ENCODE measurements at places on chromosomes 7 and 10. TPM values are rescaled to one million over a fixed set of nuclear protein-coding genes. Genes with fewer than 3 reads are reported as not detected.

Gene SPDYE11
- not detected for total RNA-seq

Gene KCND2
- not detected for total RNA-seq

Gene EPHA1
- total RNA-seq: not detected

Gene ATG9B
- total RNA-seq: 0.60 TPM

Gene ZNF37A
- 6.3 TPM for total RNA-seq

Gene LBX1
- total RNA-seq: not detected

Gene NODAL
- total RNA-seq: not detected

Gene ANXA7
- 113 TPM for total RNA-seq

Gene LIPM
- not detected for total RNA-seq

Gene MORN4
- 8.7 TPM for total RNA-seq

Gene ZSCAN21
- total RNA-seq: 12.4 TPM

Gene LGI1
- not detected for total RNA-seq

Gene STN1
- total RNA-seq: 19.2 TPM

Gene AEBP1
- not detected for total RNA-seq

Gene LRRN3
- 0.05 TPM for total RNA-seq

Gene PTF1A
- not detected for total RNA-seq

Gene CHST12
- total RNA-seq: 16.3 TPM

Gene MYOF
- 213 TPM for total RNA-seq

Gene PNLIP
- total RNA-seq: not detected

Gene VGF
- total RNA-seq: 26.2 TPM

Gene TMEM196
- total RNA-seq: not detected
